ENCODE measurements at places on chromosomes 11 and 22. TPM values are rescaled to one million over a fixed set of nuclear protein-coding genes. Genes with fewer than 3 reads are reported as not detected.

DNA sequence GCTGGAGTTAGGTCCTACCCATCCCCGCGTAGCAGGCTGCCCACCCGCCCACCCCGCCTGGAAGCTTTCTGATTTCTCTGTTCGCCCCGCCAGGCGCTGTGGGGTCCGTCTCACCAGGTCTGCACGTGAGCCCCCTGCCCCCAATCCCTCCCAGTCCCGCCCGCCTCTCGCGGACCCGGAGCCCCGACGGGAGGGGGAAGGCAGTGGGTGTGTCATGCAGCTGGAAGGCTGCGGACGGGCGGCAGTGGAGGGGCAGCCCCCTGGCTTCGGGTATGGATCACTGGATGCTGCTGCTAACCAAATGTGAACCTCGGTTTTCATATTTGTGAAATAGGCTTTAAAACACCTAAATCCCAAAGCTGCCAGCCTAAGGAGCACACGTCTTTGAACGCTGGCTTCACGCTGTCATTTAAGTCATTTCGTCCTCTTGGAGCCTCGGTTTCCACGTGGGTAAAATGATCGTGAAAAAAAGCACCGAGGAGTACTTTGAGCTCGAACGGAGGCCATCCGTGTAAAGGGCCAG lies 568 bp upstream of the BIK start:
- H3K36me3 ChIP-seq = no peaks in the 10 kb centered on the region
- H3K4me3 ChIP-seq = peak overlapping the region; percentile 18
- H3K27me3 ChIP-seq = no peaks in the 10 kb centered on the region
- no peak for DNase-seq
- H3K4me1 ChIP-seq = no peaks in the 10 kb centered on the region

The CRYBA4 gene
- total RNA-seq = not detected

- H3K27me3 ChIP-seq = no peaks in the 10 kb centered on the region
- no peaks in the 10 kb centered on the region for H3K36me3 ChIP-seq
- no peaks in the 10 kb centered on the region for H3K4me1 ChIP-seq
- no peak overlapping the region for H3K27ac ChIP-seq
These were observed 146.8 kb upstream of the DDI1 start for GRCh38 chr11:103889679-103890078.

GRCh38 chr11:74319139-74319816 lies 7.8 kb upstream of the P4HA3 start:
- H3K36me3 ChIP-seq = no peaks in the 10 kb centered on the region
- H3K27me3 ChIP-seq = no peaks in the 10 kb centered on the region
- DNase-seq = no peak
- no peak overlapping the region for H3K27ac ChIP-seq
- H3K4me1 ChIP-seq = no peaks in the 10 kb centered on the region

GRCh38 chr11:106959386-106959785 lies 58.9 kb downstream of the GUCY1A2 start:
- H3K27ac ChIP-seq = no peak overlapping the region
- H3K36me3 ChIP-seq = no peaks in the 10 kb centered on the region
- H3K27me3 ChIP-seq = no peaks in the 10 kb centered on the region
- H3K4me3 ChIP-seq = no peak overlapping the region
- no peak for DNase-seq

The HIKESHI gene
- total RNA-seq = 32.6 TPM
